ENCODE measurements at places on chromosomes 13 and 19.

DNA sequence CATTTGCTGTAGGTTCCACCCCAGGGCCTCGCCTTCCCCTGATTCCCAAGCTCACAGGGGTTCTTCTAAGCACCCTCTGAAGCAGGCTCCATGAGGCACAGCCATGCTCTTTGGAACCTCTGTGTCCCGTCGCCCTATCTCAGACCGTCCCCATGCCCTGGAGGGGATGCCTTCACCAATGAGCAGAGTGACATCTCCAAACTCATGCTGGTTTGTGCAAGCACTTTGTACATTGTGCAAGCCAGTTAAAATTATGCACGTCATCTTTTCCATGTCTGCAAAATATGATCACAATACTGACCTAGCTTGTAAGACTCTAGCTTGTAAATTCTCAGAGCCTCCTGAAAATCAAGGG lies 46.5 kb upstream of the RAP2A start:
- DNase-seq = no peak

DNA sequence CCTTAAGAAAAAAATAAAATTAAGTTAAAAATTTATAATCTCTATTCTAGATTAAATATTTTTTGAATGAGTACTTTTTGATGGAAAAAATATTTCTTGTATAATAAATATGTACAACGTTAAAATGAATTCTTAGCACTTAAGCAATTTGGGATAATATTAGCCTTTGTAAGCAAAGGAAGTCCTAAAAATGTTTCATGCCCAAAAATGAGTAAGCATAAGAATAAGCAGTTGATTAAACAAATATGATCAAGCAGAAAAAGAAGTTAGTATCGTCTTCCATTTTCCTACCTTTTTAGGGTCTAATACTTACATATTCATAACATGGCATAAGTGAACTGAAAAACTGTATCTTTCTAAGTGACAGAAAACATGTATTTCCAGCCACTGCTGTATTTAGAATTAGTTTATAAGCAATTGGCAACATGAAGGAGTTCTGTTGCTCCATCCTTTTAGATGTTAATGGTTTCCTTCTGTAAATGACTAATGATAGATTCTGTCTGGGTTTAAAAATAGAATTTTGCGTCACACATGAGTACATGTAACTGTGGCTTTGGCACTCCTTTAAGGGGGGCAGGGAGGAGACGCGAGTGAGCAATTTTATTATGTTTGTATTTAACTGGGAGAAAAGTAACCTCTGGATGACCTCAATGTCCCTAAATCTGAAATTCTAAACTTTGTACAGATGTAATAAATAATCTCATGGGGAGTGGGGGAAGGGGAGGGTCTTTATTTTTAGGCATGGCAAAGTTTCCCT lies 237.4 kb downstream of the RGCC start:
- no peak for DNase-seq

GRCh38 chr19:58563034-58563573 lies 4.7 kb upstream of the UBE2M start:
- DNase-seq = no peak

DNA sequence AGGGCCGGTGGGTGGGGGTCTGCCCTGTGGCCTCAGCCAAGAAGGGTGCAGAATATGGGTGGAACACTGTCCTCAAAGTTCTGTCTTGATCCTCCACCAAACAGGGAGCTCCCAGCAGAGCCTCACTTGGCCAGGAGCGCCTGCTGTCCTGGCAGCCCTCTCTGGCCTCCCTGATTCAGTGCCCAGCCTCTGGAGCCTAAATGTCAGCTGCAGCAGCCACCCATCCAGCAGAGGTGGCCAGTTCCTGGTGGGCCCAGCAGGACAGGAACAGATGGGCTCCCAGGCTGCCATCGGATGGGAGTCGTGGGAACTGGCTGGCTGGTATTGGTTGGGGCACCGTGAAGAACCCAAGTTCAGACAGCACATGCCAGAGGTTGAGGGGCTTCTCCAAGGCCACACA lies 1.8 kb upstream of the USE1 start:
- no peak for DNase-seq

DNA sequence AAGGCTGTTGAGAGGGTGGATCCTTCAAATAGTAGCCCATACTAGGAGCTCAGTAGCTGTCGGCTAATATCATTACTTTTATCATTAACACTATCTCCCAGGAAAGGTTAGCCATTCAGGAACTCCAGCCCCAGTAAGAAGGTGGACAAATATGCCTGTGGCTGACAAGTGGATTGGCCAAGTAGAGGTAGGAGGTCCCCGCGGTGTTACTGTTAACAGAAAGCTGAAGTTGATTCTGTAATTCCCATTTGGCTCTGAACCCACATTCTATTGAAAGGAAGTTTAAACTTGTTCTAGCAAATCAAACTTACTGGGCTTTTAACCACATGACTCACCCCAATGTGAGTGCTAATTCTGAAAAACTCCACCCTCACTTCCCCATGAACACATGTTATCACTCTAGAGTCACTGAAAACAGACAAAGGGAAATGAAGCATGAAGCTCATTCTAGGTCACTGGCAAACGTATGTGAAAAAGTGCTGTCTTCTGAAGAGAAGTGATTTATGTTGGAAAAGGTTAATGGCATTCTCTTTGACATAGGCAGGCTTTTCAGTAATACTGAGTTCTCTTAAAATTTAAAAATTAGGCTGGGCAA lies 273.5 kb downstream of the FGF14 start:
- no peak for DNase-seq

GRCh38 chr13:113851826-113852535 lies 11.9 kb downstream of the GAS6 start:
- no peak for DNase-seq

GRCh38 chr19:38952395-38953165 lies 21.8 kb downstream of the MRPS12 start:
- no peak for DNase-seq

DNA sequence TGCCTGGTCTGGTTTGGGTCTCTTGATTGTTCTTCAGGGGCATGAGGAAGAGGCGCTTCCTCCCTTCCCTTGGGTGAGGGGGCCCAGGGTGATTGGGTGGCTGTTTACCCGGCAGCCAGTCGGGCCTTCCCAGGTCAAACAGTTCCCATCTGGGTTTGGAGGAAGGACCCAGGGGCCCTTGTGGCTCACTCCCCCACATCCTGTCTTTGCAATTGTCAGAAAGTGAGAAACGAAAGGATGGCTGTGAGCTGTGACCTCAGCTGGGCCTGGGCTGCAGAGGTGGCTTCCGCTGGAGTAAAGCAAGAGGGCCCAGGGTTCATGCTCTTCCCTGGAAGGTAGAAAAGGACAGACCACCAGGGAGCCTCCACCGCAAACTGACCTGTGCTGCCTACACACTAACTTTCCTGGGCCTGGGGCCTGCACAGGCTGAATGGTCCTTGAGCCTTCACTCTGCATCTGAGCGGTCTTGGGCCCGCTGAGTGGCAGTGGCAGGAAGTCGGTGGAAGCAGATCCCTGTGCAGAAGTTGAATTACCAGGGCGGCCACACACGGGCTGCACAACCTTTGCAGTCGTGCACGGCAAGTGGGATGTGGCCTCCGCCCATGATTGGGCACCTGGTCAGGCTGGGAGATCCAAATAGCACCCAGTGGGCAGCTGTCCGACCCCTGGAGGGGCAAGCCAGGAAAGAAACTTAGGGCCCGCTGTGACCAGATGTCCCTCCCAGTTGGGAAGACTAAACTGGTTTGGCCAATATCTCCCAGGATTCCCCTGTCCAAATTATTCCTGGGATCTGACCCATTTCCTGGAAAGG lies 5.3 kb upstream of the CD79A start:
- no peak for DNase-seq

GRCh38 chr13:64680739-64681138 lies 2549.4 kb downstream of the PCDH9 start:
- DNase-seq = no peak
